ENCODE measurements at places on chromosomes 1 and 21.

GRCh38 chr1:109158433-109158832 lies 44.5 kb downstream of the ELAPOR1 start:
- DNase-seq = no peak

- no peak for DNase-seq
Measured at GRCh38 chr1:229887043-229887822, 179.8 kb upstream of the GALNT2 start.

DNA sequence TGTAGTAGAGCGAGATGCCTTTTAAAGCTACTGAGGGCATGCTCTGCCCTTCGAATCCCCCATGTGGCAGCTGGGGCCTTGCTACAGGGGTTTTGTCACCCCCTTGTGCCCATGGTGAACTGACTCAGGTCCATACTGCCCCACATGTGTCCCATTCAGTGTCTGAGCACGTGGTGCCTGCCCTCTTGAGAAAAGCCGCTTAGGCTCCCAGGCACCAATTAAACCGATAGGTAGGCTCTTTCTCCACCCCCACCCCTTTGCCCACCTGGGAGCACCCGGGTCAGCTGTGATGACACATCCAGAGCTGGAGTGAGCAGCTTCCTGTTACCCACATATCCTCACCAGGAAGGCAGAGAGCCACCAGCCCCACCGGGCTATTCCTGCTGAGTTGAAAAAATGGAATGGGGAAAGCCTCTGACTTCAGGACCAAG lies 30.5 kb downstream of the TMCC2 start:
- DNase-seq = no peak

DNA sequence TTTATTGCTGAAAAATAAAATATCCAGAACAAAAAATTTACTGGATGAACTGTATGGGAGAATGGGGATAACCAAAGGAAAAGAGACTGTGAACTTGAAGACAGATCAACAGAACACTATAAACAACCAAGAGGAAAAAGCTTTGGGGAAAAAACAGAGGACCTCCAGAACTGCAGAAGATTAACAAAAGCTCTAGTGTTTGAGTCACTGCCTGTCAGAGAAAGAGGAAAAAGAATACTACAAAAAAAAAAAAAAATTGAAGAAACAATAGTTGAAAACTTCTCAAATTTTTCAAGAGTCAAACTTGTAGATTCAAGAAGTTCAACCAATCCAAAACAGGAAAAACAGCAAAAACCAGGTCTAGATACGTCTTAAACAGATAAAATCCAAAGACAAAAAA lies 44.3 kb downstream of the ARHGAP29 start:
- DNase-seq = no peak

GRCh38 chr21:42548687-42549406 lies 35.2 kb downstream of the SLC37A1 start:
- no peak for DNase-seq

GRCh38 chr1:150961756-150962155 lies 12.9 kb downstream of the CERS2 start:
- DNase-seq = no peak

DNA sequence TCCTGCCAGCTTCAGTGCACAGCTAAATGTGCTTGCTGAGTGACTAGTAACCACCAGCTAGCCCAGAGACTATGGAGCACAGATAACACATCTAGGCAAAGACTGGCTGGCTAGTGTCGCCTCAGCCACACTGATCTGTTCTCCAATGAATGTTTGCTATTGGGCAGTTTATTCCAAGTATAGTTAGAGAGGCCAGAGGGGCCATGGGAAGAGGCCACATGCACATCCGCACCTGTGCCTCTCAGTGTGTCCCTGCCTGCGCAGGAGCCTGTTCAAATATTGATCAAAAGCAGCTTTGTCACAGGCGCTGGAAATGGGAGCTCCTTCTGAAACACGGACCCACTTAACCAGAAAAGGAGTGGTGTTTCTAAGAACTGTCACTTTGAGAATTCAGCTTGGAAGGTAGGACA lies 51.3 kb upstream of the ATP1A1 start:
- no peak for DNase-seq

- DNase-seq = no peak
Measured at GRCh38 chr1:95015076-95015475, 57.7 kb downstream of the ALG14 start.

GRCh38 chr1:234763910-234764309 lies 153.9 kb upstream of the IRF2BP2 start:
- no peak for DNase-seq

GRCh38 chr1:61887076-61887867 lies 145.0 kb downstream of the PATJ start:
- no peak for DNase-seq

DNA sequence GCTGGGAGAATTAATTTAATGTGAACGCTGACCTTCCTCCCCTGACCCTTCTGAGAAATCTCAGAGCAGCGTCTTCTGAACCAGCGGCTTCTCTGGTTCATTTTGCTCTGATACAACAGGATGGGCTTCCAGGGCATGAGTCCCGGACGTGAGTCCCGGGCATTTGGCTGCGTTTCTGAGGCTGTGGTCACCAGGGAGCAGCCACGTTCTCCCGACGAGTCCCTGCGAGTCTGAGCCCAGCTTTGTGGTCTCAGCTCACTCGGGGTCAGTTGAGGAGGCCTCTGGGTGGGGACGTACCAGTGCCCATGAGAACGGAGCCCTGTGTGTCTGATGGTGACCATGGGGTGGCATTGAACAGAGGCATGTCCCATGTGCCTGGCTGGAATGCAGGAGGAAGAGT lies 17.7 kb upstream of the OBSCN start:
- DNase-seq = no peak

DNA sequence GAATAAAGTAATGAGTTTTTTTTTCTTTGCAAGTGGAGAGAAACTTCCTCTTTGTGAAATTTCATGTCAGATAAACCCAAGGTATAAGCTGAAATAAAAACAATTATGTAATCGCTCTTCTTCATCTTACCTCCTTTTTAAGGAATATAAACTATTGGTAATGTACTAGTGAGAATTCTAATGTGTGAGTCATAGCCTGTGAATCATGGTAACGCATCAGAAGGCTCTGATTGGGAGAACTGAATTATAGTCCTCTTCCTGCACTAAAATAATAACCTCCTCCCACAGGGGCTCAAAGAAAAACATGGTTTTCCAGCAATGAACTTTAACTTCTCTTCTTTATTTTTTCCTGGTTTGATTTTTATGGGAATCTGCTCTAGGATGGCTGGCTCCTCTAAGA lies 57.1 kb upstream of the COX20 start:
- DNase-seq = no peak
